ENCODE measurements at places on chromosomes 3 and 15.

GRCh38 chr15:31200735-31201151 is 99.2 kb upstream of the TRPM1 start:
- peak; percentile 72 for DNase-seq

DNA sequence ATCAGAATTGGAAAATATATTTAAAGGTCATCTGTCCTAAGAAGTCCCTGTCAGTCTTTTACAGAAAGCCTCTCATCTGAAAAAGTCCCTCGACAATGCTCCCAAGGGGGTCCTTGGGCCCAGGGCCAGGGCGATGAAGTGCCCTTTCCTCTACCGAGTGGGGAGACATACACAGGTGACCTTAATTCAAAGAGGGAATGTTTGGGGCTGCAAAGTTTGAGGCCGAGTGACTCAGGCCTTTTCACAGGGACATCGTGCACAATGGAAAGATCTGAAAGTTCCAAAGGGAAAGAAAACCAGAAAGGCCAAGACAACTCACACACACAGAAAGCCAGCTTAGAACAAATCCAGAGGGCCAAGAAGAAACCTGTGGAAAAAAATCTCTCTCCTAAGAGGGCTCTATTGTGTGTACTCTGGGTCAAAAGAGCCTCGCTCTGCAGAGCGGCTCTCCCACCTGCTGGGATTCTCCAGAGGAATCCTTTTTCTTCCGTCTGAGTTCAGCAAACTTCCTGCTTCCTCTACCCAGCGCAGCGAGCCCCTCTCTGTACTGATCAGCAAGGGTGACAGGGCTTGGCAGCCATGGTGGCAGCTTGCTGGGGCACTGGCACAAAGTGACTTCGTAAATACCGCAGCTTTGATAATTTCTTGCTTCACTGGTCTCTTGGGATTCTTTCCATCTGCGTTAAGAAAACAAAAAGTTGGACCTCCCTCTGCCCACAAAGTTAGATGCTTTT is 259.1 kb downstream of the OPA1 start:
- no peak for DNase-seq

DNA sequence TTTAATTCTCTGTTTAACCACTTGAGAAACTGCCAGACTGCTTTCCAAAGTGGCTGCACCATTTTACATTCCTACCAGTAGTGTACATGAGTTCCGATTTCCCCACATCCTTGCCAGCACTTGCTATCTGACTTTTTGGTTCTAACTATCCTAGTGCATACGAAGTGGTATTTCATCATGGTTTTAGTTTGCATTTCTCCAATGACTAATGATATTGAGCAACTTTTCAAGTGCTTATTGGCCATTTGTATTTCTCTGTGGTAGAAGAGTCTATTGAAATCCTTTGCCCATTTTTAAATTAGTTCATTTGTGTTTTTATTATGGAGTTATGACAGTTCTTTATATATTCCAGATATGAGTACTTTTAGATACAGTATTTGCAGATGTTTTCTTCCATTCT is 247.8 kb downstream of the GABRB3 start:
- no peak for DNase-seq

- no peak for DNase-seq
Measured at GRCh38 chr3:40645883-40646282, 121.1 kb downstream of the ZNF621 start.

Data from activated CD8-positive, alpha-beta memory T cell treated with anti-CD3 and anti-CD28 coated beads, Interleukin-2, amount 50 U/mL, for 48 hours (primary cell).